Stimulated activated CD4-positive, alpha-beta T cell treated with anti-CD3 and anti-CD28 coated beads, Interleukin-1b, Interleukin-23, amount 100 ng/mL, for 1 hour (primary cell): ENCODE measurements at places on chromosomes 5 and 9.

DNA sequence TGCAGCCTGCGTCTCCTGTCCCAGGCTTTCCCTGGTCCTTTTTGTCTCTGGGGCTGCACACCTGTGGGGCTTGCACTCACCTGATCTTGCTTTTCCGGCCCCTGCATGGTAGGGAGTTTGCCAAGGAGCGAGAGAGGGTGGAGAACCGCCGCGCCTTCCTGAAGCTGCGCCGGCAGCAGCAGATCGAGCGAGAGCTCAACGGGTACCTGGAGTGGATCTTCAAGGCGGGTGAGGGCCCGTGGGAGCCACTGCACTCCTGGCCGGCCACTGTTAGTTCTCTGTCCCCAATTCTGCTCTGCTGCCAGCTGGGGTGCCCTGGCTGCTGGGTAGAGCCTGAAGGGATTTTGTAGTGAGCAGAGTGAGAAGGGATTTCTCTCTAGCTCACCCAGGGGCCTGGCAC is 78.0 kb downstream of the CACNA1B start:
- DNase-seq, result no peak

GRCh38 chr9:2465921-2466460 is 155.6 kb upstream of the VLDLR start:
- DNase-seq, result no peak

DNA sequence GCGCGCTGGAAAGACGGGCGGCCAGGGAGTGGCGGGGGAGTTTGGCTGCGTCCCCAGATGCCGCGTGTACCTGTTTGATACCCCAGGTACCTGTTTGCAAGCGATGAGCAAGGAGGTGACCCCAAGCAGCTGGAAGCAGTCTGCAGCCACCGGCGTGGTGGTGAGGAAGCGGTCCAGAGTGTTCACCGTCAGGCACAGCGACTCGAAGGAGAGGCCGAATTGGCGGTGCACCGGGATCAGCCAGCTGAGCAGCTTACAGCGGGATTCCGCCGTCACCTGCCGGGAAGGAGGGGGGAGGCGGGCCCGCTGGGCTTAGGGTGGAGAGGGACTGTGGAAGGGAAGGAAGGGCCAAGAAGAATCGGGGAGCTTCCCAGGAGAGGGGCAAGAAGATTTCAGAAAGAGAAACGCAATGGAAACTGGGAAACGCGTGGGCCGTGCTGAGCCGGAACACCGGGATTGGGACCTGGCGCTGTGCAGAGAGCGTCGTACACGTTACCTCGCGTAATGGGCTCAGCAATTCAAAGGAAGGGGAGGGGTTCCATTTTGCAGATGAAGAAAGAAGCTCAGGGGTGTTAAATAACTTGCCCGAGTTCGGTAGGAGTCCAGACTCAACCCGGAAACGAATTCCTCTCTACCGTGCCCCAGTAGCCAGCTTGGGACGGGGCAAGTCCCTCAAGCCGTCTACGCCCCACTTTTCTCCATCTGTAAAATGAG is 980 bp downstream of the CCNO start:
- DNase-seq, result no peak

- DNase-seq, result no peak
Measured at GRCh38 chr5:11323761-11324160, 562.7 kb upstream of the DAP start.

DNA sequence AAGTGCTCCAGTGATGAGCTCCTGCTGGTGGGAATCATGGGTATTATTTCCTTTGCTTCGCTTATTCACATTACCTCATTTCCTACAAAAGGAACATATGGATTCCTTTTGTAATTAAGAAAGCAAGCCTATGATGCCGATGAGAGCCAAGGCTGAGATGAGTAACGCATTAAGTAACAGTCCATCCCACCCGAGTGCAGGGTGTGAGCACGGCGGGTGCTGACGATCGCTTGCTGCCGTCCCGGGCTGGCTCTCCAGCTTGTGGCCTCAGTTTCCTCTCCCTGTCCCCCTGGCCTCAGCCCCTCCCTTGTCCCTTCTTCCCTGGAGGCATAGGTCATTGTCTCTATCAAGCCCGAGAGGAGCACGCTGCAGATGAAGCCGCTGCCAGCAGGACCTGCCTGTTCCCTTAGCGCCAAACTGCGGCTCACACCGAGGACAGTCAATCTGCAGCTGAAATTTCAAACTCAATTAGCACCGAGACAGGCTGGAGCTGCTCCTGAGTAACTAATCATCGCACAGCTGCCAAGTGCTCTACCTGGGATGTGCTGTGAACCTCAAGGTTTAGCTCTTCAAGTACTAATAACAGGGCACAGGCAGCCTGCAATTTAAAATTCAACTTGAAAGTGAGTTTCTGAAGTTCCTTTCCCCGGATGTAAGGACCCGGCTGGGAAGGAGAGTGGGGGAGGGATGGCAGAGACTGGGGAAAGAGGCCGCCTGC is 115.2 kb upstream of the RAPGEF1 start:
- no peak for DNase-seq

DNA sequence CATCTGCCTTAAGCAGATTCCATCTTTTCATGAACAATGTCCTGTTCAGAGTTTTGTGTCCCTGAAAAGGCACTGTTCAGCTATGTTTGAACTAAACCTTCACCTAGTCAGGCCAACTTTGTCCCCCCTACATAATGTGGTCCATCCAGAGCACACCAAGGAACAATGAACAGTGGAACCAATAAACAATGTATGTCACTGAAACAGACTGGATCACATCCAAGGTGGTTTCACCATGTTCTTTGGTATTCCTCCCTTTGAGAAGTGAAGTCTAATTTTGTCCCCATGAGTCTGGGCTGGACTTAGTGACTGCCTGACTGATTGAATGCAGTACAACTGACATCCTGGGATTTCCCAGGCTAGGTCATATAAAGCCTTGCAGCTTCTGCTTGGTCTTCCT is 174.5 kb downstream of the SLC24A2 start:
- no peak for DNase-seq

DNA sequence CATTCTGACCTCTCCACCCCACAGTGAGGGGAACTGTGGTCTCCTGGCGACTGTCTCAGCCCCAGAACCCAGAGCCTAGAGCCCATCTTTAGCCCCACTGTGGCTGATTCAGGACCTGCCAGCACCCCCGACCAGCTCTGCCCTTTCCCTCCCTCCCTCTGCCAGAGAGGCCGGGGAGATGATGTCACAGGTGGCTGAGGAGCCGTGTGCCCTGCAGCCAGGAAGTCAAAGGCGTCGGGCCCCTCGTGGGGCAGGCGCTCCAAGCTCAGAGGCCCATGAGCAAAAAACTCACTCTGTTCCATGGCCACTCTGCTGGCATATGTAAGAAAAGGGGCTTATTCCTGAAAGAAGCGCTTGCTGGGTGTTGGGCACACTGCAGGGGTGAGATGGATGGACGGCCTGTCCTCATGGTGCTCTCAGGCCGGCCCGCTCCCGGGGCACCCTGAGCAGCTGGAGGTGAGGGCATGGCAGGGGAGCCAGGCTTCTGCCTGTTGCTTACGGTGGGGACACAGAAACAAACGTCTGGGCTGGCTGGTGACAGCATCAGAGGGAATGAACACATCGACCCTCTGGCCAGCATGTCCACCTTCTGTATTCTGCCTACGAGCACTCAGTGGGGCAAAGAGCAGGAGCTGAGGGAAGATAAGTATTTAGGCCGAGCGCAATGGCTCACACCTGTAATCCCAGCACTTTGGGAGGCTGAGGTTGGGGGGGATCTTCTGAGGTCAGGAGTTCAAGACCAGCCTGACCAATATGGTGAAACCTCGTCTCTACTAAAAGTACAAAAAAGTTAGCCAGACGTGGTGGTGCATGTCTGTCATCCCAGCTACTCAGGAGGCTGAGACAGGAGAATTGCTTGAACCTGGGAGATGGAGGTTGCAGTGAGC is 41.1 kb downstream of the LAMC3 start:
- DNase-seq, result no peak

DNA sequence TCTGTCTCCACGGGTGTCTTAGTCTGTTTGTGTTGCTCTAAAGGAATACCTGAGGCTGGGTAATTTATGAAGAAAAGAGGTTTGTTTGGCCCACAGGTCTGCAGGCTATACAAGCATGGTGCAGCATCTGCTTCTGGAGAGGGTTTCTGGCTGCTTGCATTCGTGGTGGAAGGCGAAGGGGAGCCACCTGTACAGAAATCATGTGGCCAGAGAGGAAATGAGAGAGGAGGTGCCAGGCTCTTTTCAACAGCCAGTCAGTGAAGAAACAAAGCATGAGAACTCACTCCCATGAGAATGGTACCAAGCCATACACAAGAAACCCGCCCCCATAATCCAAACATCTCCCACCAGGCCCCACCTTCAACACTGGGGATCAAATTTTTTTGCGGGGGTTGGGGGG is 53.4 kb downstream of the PFDN1 start:
- no peak for DNase-seq

DNA sequence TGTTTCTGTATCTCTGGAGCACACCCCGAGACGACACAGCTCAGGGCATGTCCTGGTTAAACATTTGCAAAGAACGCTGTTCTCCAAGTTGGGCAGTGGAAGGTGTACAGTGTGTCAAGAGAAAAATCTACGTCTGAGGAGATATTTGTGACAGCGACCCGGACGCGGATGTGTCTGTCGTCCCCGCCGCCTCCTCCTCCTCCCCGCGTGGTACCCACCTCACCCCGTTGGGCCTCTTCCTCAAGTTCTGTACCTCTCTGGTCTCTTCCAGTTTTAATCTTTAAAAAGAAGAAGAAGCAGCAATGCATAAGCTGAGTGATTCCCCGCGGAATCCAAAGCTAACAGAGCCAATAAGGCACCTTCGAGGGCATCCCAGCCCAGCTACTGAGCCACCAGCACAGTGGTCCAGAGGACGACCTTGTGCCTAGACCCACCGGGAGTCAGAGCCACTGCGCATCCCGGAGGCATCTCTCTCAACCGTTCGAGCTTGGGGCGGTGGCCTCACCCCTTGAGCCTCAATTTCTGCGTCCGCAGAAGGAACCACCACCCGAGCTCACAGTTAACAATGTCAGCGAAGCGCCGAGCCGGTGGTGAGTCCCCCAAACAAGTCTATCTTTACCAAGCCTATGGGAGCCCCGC is 467 bp downstream of the C9orf78 start:
- no peak for DNase-seq
